ENCODE measurements at places on chromosomes 7 and 10.

- no peak for DNase-seq
Measured at GRCh38 chr10:44261296-44261695, 123.6 kb downstream of the CXCL12 start.

DNA sequence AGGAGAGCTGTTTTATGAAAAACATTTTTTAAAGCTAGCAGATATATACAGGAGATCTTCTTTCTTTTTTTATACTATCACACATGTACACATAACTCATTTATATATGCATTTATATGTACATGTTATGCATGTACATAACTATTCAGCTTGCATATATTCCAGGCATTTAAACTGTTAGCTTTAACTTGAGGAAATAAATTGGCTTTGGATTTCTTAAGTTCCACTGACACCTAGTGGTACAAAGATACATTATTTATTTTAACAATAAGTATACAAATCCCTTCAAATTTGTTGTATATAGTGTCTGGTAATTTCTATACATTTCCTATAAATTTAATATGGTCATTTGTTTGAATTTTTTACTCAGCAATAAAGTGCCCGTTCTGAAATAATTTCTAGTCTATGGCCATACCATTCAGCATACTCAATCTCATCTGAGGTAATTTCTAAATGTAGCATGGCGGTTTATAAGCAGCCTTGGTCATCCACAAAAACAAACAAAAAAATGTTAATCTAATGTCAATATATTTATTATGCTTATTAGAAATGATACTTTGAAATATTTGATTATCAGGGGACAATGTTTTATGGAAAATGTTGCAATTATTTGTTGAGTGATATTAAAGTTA is 11.6 kb downstream of the ZDHHC6 start:
- no peak for DNase-seq

DNA sequence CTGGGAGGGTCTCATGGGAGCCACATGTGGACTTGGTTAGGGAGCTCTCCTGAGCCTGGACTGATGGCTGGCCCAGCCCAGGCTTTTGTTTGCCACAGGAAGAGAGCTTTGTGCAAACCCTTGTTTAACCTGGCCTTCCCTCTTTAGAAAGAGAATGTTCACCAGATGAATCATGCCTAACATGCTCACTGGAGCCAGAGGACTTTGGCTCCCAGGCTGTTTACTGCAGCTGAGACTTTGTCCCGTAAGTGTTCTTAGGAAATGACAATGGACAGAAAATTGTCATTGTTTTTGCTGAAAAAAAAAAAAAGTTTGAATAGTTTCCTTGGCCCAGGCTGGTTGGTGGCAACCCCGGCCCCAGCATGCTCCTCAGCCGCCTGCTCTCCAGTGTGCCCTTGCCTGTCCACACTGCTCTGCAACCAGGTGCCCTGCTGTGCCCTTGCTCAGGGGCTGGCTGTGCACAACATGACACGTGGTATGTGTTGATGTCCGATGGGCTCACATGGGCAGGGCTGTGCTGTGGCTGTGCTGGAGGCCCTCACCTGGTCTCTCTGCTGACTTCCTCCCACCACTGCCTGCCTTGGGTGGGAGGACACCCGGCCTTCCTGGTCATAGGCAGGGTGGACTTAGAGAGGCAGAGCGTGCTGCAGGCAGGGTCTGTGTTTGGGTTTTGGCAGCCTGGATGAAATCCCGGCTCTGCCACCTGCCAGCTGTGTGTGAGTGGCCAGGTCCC is 215.3 kb upstream of the ZNF32 start:
- no peak for DNase-seq

DNA sequence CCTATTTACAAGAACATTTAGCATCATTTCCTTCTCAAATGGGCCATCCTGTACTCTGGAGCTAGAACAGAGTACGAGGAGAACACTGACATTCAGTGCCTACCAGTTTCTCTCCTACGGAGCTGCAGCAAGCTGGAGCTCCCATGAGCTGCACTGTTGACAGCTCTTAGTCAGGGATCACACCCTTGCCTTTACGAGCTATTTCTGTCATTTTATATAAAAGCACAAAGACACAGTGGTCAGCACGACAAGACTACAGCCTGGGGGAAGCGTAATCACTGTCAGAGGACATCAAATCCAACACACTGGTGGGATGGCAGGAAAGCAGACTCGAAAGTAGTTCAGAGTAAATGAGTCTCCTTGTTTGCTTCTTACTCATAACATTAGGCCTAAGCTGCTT is 2.7 kb downstream of the CDCA7L start:
- no peak for DNase-seq

- DNase-seq, result no peak
Measured at GRCh38 chr10:118033905-118034304, 12.8 kb downstream of the RAB11FIP2 start.

GRCh38 chr7:98551611-98552273 is 65.3 kb upstream of the NPTX2 start:
- DNase-seq, result no peak

DNA sequence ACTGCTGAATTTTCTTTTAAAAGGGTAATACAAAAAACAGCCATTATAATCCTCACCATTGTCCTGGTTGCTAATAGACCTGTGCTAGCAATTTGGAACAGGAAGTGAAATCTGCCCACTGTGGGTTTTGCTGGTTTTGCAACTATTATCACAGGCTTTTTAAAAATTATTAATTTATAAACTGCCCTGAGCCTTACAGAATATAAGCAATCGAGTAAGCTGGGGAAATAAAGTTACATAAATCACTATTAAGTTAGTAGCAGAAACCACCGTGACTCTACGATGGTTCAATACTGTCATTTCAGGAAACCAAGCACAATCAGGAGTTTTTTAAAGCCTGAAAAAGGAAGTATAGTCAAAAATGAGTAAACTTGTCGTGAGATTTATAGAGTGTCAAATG is 62.3 kb downstream of the TMEM26 start:
- DNase-seq, result no peak

DNA sequence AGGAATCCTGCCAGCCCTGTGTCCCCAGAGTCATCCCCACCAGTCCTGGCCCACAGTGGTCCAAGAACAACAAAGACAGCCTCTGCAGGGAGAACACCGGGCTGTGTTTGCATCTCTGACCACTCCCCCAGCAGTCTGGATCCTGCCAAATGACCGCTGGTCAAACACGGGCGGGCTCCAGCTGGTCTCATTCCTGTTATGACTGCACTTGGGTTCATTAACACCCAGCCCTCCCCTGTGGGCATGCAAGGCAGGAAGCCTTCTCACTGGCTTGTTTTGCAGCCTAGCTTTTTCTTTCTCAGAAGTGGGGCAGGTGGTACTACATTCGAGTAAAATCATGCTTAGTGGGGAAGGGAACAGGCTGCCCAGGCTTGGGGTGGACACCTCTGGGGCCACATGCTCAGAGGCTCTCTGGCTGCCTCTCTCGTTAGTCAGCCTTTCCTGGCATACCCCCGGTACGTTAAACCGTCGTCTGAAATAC is 190.0 kb downstream of the PLXNA4 start:
- no peak for DNase-seq

DNA sequence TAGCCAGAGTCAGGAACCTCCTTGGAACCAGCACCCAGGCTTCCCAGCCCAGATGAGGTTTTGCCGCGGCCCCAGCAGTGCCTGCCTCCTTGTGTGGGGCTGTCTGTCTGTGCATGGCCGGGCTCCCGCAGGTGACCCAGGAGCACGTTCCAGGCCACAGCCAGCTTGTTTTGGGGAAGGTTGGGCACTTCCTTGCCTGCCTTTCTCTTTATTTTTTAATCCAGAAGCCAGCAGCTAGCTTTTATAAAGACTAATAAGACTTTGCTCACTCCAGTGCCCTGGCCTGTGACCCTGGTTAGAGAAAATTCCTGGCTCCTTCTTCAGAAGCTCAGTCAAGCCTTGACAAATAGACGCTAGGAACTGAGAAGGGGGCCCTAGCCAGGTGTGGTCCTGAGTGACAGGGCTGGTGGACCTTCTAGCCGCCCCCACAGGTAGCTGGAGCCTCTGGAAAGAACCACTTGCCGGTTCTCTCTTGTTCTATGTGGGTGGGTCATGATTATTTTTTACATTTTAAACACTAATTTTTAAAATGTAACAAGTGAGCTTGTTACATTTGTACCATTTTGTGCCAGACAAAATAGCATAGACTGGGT is 837 bp downstream of the SLC29A3 start:
- no peak for DNase-seq

DNA sequence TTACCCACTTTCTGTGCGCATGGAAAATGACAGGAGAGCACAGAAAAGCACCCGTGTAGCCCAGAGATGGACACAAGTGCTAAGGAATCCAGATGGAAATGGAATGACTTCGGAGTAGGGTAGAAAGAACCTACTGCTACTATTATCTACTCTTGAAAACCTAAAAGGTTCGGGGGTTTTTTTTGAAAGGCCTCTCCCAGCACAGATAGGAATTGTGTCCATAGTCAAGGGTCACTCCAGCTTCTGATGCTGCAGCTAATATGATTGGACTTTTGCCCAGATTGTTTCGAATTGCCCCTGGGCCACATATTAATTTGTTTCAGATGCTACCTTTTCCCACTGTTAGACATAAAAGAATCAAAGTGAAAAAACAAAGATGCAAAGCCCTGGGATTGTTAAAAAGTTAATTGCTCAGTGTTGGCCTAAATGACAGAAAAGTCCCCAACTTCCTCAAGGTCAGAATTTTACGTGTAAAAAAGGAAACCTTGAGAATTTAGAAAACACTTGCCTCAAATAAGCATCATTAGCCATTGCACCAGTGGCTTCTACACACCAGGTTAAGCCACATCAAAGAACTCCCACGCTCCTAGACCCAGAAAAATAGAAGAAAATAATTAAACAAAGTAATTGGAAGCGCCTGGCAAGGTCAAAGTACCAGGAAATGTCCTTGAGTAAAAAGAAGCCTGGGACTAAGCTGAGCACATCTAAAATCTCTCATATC is 40.8 kb upstream of the INSIG1 start:
- DNase-seq, result no peak

DNA sequence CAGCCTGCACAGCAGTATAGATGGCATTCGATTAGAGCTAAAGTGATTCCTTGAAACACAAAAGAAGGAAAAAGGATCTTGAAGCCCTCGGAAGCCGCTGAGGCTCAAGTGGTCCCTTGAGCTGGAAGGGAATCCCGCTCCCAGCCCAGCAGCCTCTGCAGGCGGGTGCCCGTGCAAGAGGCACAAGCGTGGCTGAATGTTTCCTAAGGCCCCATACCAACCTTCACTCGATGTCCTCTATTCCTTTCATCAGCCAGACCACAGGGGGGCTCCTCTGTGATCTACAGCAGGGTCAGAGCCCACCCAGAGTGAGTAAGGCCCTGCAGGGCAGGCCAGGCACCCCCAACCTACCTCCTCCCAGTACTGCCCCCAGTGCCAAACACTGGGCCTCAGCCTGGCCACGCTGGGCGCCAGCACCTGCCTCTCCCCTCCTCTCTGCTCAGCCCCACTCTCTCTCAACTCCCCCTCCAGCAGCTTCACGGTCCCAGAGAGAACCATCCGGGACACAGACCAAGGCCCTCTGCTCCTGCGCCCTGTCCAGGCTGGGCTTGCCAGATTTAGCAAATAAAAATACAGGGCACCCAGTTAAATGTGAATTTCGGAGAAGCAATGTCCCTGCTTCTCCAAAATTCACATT is 30.5 kb downstream of the EBF3 start:
- no peak for DNase-seq

GRCh38 chr10:17154116-17154515 is 24.5 kb upstream of the CUBN start:
- no peak for DNase-seq

DNA sequence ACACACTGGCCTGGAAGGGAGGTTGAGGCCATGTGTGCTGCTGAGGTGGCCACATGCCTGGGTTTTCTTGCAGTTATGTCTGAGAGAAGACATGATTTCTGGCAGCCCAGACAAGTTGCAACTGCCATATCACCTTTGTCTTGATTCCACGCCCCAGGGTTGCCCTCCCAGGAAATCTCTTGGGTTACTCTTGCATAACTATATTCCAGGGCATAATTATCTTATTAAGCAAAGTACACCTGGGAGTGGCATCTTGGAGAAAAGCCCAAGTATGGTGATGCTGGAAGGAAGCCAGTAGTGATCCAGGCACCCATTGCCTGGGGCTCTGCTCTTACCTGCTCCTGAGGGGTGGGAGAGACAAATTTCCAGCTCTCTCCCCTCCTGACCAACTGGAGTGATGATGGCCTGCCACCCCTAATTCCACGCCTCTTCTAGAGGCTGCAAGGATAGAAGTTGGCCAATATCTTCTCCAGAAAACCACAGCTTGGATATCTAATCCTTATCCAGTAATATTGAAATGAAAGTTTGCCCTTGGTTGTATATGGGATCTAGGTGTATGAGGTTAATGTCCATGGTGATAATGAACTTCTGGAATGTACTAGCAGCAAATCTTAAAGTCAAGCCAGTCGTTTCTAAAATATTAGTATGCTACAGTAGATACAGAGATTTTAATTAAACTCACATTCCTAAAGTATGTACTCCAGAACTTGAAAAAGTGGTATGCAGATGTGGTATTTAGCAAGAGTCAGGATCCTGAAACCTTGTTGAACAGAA is 5.0 kb downstream of the AKR1B10 start:
- no peak for DNase-seq
